Skin of body (tissue), 3 donors: ENCODE measurements at places on chromosomes 4 and X. TPM values are rescaled to one million over a fixed set of nuclear protein-coding genes. Genes with fewer than 3 reads are reported as not detected.

GRCh38 chr4:91837608-91838029, 466.1 kb upstream of the GRID2 start:
- DNase-seq = no peak

GRCh38 chr4:41655177-41655576, 93.3 kb downstream of the PHOX2B start:
- DNase-seq = no peak

DNA sequence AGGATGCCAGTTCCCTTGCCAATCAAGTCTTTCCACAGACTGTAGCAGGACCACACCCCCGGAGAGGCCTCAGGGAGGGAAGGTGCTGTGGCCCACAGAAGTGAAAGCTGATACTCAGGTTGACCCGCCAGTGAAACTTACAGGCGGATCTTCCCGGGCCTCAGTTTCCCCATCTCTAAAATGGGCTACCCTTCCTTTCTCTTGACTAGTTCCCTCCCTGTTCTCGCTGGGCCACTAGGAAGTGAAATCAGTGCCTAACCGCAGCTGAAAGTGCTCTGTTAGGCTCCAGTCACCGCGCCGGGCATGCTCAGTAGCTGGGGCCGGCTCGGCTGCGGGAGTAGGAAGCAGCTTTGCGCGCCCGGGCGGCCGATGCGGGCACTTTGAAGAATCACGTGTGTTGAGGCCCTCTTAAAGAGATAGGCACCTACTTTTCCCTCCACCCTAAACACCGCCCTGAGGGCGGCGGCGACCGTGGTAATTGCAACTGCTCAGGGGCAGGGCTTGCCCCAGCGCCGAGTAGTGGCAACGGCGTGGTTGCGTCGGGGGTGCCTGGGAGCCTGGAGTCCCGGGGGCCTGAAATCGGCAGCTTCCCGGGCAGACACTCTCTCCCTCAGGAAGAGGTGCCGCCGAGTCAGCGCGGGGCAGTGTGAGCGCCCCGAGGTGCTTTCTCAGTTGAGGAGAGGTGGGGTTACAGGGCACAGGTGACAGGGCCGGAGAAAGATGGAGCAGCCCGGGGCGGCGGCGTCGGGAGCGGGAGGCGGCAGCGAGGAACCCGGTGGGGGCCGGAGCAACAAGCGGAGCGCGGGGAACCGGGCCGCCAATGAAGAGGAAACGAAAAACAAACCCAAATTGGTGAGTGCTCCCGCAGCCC, at the start of gene DIAPH2:
TSS of gene DIAPH2 (plus strand) at position 504 of the 871 bp plus-strand sequence.
- DNase-seq = peak; percentile 40

DNA sequence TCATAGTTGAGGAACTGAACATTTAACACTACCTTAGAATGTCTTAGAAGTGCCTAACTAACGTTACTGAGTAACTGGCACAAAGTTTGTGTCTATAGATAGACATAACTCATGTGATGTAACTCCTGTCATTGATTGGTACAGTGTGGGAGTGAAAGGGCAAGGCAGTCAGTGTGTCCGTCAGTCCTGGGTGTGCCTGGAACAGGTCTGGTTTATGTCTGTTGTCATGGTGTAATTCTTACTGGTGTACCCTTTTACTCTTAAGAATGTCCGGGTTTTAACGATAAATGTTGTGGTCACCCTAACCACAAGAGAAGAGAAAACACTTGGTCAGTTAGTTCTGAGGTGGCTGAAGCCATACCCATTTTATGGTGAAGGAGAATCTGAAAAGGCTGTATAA, 93.1 kb upstream of the ESX1 start:
- DNase-seq = no peak

- DNase-seq = no peak
Measured at GRCh38 chr4:168057412-168057811, 34.9 kb upstream of the ANXA10 start.

GRCh38 chr4:118112117-118113046, 78.1 kb downstream of the NDST3 start:
- DNase-seq = no peak

- no peak for DNase-seq
Measured at GRCh38 chr4:185546335-185546734, 11.0 kb upstream of the PDLIM3 start.

DNA sequence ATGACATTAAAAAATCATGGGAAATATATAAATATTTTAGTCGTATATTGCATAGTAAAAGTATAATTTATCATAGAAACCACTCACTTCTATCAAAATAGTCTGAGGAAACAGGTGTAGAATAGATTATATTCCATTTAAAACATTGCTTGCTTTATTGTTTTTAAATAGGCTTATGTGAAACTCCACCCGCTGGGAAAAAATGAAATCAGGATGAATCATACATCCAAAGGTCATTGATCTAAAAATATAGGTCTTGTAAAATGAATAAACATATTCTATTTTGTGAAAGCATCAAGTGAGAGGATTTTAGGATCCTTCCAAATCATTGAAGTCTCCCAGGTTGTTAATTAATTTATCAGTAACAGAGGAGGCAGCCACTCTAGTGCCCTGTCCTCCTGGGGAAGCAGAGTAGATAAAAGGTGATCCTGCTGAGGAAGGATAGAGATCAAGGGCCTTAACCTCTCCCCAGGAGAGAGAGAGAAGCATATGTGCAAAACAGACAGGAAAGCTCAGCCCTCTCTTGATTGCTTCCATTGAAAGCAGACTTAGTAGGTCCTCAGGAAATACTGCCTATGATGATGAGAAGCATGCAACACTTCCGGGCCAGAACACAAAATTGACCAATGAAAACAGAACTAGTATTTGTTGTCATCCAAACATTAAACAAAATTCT, 96.8 kb upstream of the MAP9 start:
- DNase-seq = no peak

DNA sequence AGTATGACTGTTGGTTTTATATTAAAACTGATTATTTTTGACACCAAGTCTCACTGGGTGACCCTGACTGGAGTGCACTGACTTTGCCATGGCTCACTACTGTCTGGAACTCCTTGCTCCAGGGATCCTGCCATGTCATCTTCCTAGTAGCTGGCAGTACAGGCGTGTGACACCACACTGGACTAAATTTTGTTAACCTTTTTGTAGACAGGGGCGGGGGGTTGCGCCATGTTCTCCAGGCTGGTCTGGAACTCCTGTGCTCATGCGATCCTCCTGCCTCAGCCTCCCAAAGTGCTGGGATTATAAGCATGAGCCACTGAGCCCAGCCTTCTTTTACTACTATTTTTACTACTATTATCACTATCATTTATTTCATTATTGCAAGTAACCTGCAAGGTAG, 8.9 kb downstream of the XAGE1A start:
- no peak for DNase-seq

DNA sequence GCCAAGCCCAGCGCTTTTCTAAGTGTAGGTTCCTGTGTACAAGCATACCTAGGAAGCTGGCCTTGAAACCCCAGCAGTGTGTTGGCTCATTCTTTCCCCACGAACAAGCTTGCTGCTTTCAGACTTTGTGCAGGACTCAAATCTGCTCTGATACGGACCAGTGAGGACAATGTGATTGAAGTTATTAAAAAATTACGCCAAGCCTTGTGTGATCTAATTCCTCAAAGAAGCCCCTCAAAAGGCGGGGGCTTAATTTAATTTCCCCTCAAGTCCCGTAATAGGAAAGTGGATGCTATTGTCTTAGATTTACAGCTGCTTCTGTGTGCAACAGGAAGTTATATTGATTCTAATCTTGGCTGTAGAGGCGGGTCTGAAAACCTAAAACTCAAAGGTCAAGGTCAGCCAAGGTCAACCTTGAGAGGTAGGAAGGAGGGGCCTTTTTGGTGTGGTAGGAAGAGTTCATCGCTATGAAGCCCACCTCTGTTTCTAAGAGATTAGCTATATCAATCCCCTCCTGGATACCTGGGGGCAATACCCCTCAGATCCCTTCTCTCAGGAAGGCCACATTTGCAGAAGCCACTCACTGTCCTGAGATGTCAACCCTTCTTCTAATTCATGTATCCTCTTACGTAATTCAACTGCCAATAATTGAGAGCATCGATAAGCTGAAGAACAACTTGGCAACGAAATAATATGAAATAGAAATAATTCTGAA, 45.1 kb downstream of the TBC1D9 start:
- DNase-seq = no peak

- DNase-seq = no peak
Measured at GRCh38 chr4:4439782-4440181, 52.9 kb downstream of the NSG1 start.

- no peak for DNase-seq
Measured at GRCh38 chrX:154800478-154801210, 4.6 kb downstream of the MPP1 start.

GRCh38 chr4:2417765-2418649, at the start of gene ZFYVE28:
TSS of gene ZFYVE28 (minus strand) at chr4:2418645. CDS start at chr4:2418323, 322 bp downstream.
- DNase-seq = no peak

DNA sequence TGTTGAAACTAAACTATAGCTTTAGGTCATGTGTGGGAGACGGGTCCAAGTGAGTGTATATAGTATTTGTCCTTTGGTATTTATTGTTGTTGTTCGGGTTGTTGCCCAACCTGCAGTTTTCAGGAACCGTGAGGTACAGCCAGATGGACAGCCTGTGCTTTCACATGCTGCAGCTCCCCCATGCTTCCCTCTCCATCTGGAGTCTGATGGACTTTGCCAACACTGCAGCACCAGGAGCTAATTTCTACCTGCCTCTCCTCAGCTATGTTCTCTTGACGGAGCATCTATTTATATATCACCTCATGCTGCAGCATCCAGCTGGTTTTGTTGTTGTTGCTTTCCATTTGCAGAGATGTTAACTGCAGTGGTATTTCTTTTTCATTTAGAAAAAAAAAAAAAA, 80.1 kb downstream of the TLL1 start:
- DNase-seq = no peak

DNA sequence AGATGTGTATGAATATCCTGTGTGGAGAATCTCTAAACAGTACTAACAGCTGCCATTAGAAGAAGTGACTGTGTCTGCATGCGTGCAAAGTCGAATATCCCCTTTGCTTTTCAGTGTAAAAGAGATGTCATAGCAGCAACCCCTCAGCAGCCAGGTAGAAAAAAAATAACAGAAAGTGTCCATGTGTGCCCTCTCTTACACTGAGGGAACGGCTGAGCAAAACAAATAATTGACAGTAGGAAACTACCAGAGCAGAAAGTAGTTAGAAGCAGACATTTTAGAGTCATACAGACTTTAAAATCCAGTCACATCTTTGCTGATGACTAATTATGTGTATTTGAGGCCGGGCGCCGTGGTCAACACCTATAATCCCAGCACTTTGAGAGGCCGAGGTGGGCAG, 370.8 kb downstream of the GPM6A start:
- no peak for DNase-seq

DNA sequence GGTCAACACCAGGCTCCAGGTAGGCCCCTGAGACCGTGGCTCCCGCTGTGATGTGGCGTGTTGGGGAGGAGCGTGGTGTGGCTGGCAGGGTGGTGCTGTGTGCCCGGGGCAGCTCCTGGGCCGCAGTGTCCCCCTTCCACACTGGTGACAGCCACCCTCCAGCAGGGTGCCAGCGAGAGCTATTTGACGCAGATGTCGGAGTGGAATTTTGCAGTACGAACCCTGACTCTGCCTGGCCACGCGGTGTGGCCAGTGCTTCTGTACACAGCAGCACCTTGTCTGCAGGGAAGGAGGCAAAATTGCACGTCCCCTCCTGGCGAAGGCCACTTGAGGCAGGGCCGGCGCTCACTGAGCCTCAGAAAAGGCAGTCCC, 53.2 kb downstream of the CPZ start:
- DNase-seq = no peak

GRCh38 chr4:159188646-159189045, 85.8 kb downstream of the RAPGEF2 start:
- no peak for DNase-seq

GRCh38 chrX:118983513-118983912, 9.1 kb downstream of the LONRF3 start:
- DNase-seq = no peak

JADE1 gene
- 11.0 TPM for total RNA-seq

DRD5 gene
- not detected for total RNA-seq

PDZD4 gene
- total RNA-seq = 3.1 TPM

RTL3 gene
- total RNA-seq = 0.59 TPM

ARR3 gene
- not detected for total RNA-seq
